ENCODE measurements at places on chromosomes 3 and 15. TPM values are rescaled to one million over a fixed set of nuclear protein-coding genes. Genes with fewer than 3 reads are reported as not detected.

The TGM4 gene
- not detected for total RNA-seq

The PRTG gene
- not detected for total RNA-seq

The FBLN2 gene
- total RNA-seq, result not detected

The RHCG gene
- total RNA-seq, result not detected

The LTF gene
- total RNA-seq, result not detected
